GM13977 (cell line): ENCODE measurements at places on chromosomes 7 and 10.
A peak's percentile ranks its signal among the peaks of the same experiment; 100 is the strongest.

DNA sequence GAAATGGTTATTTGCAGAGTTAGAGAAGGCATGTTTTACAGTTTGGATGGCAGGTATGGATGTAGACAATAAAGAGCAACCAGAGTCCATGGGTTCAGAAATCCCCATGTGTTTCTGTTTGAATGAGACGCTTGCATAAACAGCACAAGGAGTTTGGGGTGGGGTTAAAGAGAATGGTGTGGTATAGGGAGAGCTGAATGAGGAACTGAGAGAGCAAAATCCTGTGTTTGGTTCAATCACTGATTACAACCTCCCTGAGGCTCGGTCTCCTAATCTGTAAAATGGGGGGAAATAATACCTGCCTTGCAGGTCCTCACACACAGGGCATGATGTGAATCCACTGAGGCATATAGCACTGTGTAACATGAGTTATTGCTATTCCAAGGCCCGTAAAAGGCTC, 23.7 kb downstream of the CAV1 start:
- DNase-seq, result no peak

DNA sequence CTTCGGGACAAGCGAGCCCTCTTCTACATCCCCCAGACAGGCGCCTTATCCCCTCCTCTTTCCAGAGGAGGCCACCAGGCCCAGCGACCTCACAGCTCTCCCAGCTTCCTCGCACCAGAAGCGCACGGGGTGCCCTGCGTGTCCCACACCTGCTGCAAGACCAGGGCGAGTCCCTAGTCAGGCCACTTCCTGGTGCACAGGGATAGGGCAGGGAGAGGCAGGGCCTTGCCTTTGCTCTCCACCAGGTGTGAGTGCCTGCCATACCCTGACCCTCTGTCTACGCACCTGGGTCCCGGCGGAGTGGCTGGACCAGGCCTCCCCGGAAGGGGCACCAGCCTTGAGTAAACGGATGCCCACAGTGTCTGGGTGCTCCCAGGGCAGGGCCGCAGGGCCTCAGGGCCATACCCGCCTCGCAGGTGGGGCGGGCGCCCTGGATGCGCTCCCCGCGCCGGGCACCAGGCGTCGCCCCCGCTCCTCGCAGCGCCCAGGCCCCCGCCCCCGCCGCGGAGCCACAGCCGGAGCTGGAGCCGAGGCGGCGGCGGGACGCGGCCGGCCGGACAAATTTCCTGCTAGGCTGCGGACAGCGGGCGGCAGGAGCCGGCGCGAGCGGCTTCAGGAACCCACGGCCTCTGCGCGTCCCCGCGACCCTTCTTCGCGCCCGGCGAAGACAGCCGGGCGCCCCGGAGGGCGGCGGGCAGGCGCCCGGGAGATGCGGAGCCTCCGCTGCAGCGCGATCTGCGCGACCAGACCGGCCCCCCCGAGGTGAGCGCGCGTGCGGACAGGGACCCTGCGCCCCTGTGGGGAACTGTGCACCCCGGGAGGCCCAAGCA, at the start of gene PTPRE:
Gene PTPRE (plus strand): TSS at position 556 of the 830 bp plus-strand sequence. CDS start 133,779 bp downstream, outside the sequence.
- peak; percentile 84 for DNase-seq

GRCh38 chr10:69829775-69830174, 28.1 kb downstream of the COL13A1 start:
- no peak for DNase-seq

- DNase-seq, result peak; percentile 51
Observed at GRCh38 chr7:112866424-112866823, 76.2 kb upstream of the TMEM168 start.

DNA sequence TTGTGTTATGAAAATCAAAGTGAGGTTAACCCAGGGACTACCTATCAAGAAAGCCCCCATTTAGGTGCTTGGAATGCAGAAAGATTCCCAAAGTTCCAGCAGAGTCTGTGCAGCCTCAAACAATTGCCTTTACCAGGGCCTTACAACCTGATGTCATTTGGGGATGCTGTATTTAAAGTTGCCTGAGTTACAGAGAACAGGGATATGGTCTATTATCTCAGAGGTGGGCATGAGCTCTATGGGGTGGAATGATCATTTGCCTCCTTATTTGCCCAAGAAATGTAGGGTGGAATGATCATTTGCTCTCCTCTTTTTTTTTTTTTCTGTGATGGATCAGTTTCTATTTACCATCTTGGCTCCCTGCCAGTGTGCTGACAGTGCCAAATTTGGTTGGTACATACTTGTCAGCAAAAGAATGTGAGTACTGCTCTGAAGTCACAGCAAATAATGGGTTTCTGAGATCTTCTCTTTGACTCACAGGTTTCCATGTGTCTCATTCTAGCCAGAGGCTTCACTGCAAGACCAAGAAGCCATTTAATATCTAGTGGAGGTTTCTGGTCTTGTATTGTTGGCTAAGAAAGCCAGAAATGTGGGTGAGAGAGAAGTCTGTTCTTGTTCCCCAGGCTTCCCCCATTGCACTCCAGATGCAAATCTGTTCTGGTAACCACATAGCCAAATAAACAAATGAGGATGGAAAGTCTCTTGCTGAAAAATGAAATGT, 45.5 kb upstream of the ZNRF2 start:
- peak; percentile 48 for DNase-seq
